ENCODE measurements at places on chromosomes 16 and 17.

DNA sequence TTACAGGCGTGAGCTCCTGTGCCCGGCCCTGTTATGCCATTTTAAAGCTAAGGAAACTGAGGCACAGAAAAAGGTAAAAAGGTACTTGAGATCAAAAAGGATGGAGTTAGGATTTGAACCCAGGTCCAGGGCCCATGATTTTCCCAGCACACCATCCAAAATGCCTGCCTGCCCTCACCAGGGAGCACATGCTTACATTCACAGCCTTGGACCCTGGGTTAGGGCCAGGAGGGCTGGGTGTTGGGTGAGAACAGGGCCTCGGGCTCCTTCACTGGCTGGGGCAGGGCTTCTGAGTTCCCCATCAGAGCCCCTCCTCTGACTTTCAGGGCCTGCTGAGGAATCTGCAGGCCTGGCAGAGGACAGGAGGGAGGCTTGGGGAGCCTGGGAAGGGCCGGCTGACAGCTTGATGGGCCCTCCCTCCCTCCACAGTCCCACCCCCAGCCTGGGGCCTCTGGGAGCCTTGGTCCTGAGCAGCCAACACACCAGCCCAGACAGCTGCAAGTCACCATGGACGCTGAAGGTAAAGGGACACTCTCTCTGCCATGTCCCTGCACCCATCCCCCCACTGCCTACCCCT, at the start of gene QPRT:
Gene QPRT, plus strand, starts transcription at position 490 of the 577 bp plus-strand sequence. Its CDS starts 18 bp downstream, at position 508.
- peak; percentile 62 for DNase-seq

DNA sequence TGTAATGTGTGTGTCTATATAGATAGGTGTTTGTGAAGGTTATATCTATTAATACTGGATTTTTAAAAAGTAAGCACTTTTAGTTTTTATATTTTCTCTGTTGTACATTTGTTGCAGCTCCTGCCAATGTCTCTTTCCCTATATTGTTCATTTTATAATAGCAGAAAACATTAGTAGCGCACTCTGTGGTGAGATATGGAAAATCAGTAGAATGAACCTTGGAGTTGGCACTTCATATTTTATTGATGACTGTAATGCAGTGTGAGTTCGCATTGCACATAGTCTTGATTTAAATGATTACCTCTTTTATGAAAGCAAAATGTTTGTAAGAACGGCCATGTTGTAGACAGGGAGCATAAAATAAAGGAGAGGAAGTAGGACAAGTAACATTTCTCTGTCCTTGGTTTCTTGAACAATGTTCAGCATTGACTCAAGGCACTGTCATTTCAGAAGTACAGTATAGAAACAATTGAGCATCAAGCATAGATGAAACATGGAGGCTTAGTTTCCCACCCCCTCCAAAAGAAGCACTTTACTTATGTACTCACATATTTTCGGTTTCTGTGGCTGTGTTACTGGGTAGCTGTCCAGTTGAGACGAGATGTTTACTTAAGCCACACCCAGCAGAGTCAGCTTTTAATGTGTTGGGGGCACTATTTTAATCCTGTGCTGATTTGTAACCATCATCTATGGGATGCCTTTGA, 74.0 kb downstream of the TANC2 start:
- peak; percentile 2 for DNase-seq

- DNase-seq: no peak
These were observed 189.4 kb downstream of the WWOX start for GRCh38 chr16:78288888-78289287.

DNA sequence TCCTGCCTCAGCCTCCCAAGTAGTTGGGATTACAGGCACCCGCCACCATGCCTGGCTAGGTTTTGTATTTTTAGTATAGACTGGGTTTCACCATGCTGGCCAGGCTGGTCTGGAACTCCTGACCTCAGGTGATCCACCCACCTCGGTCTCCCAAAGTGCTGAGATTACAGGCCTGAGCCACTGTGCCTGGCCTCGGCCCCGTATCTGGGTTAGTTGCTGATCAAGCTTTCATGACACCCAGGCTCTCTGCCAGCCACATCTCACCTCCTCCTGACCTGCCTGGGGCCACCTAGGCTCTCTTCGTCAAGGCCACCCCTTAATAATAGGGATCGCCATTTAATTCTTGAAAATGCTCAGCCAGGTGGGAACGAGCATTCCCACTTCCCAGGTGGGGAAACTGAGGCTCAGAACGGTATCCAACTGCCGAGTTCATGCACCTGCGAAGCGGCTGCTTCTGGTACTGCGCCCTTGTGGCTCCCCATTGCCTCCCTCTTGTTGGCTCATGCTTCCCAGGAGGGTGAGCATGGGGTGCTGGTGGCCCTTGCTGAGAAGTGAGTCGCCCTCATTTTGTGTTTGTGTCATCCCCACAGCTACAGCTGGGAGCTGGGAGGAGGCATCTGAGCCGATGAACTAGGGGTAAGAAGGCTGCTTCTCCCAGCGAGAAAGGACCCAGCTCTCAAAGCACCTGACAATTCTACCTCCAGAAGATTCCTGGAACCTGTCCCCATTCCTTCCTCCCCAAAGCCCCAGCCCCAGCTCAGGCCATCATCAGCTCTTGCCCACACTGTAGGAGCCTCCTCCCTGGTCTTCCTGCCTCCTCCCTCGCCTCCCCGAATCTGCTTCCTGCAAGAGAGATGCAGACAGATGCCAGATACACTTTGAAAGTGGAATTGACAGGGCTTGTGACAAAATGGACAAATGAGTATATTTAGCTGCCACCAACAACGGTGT, 17.3 kb upstream of the SNN start:
- DNase-seq: no peak

DNA sequence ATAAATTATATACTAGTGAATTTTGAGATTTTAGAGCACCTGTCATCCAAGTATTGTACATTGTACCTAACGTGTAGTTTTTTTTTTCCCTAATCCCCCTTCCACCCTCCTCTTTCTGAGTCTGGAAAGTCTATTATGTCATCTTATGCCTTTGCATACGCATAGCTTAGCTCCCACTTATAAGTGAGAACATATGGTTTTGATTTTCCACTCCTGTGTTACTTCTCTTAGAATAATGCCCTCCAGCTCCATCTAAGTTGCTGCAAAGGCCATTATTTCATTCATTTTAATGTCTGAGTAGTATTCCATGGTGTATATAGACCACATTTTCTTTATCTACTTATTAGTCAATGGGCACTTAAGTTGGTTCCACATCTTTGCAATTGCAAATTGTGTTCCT, 177.0 kb upstream of the C16orf82 start:
- no peak for DNase-seq

GRCh38 chr17:82216301-82217119, 3.9 kb upstream of the CCDC57 start:
- no peak for DNase-seq

GRCh38 chr17:71118039-71118438, 948.7 kb downstream of the KCNJ2 start:
- no peak for DNase-seq

GRCh38 chr17:8463099-8463498, 27.4 kb downstream of the NDEL1 start:
- DNase-seq: no peak

DNA sequence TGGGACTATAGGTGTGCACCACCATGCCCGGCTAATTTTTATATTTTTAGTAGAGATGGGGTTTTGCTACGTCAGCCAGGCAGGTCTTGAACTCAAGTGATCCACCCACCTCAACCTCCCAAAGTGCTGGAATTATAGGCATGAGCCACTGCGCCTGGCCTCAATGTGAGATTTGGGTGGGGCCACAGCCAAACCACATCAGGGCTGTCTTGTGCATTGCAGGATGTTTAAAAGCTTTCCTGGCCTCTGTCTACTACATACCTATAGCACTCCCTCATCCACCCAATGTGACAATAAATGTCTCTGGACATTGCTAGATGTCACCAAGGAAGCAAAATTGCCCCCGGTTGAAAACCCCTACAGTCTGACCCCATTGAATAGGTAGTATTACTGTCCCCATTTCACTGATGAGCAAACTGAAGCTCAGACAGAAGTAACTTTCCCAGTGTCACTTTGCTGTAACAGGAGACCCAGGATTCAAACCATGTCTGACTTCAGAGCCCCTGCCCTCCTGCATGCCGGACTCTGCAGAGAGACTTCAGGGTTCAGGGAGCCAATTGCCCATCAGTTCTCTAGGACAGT, 3.6 kb upstream of the MAP3K14 start:
- no peak for DNase-seq

DNA sequence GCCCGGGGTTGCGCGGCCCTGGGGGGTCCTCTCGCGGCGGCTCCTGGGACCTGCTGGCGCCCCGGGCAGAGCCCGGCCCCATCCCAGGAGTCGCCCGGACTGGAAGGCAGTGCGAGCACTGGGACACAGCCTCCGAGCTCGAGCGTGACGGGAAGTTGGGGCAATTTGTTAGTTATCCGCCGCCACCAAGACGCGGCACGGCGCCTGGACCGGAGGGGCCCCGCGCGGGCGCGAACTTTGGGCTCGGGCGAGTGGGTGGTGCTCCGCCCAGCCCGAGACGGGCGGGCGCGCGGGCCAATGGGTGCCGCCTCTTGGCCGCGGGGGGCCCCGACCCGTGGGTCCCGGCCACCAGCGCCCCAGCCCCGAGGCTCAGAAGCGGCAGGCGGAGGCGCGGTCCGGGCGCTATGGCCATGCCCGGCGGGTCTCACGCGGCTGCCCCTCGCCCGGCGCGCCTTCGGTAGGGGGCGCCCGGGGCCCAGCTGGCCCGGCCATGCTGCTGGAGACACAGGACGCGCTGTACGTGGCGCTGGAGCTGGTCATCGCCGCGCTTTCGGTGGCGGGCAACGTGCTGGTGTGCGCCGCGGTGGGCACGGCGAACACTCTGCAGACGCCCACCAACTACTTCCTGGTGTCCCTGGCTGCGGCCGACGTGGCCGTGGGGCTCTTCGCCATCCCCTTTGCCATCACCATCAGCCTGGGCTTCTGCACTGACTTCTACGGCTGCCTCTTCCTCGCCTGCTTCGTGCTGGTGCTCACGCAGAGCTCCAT, at the start of gene ADORA2B:
Gene ADORA2B, plus strand, starts transcription at position 372 of the 768 bp plus-strand sequence. Its CDS starts 119 bp downstream, at position 491.
- DNase-seq: peak; percentile 81

DNA sequence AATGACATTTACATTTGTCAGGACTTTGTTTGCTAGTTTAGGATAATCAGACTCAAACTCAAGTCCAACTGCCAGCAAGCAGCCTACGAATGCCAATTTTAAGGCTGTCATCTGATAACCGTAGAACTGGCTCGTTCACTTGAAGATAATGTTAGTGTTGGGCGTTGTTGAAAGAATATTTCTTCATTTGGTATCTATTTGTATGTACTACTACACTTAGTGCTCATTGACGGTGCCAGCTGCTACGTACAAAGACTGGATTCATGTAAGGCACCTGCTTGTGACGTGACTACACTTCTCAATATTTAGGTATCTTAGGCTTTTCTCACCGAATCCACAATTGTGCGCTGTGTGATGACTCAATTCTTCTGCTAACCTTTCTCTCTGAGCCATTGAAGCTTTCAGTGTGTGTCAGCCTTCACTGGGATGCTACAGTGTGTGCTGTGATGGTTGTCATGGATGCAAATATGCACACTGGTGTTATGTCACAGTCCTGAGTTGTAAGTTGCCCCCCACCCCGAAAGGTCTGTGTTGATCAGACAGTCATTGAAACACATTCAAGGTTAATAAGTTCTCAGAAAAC, 5.7 kb downstream of the ATP2C2 start:
- no peak for DNase-seq

GRCh38 chr16:86497551-86498021, 12.7 kb upstream of the FOXF1 start:
- no peak for DNase-seq

DNA sequence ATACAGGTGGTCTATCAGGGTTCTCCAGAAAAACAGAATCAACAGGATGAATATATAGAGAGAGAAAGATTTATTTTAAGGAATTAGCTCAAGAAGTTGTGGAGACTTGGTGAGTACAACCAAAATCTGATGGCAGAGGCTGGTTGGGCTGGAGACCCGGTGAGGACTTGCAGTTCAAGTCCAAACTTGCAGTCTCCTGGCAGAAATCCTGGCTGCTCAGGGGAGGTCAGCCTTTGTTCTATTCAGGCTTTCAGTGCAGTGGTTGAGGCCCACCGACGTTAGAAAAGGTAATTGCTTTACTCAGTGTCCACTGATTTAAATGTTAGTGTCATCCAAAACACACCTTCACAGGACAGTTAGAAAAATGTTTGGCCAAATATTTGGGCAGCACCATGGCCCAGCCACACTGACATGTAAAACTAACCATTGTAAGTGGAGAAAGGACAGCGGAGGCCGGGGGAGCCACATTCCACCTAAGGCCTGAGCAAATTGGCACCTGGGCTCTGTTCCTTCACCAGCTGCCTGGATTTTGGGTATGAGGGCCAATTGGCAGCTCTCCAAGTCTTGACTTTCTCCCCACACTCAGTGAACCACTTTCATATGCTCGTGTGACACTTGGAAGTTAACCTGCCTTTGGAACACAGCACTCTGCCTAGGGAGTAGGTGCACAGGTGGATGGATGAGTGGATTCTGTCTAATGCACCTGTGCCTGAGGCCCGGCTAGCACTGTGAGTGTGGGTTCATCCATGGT, 54.7 kb downstream of the CACNG5 start:
- no peak for DNase-seq

DNA sequence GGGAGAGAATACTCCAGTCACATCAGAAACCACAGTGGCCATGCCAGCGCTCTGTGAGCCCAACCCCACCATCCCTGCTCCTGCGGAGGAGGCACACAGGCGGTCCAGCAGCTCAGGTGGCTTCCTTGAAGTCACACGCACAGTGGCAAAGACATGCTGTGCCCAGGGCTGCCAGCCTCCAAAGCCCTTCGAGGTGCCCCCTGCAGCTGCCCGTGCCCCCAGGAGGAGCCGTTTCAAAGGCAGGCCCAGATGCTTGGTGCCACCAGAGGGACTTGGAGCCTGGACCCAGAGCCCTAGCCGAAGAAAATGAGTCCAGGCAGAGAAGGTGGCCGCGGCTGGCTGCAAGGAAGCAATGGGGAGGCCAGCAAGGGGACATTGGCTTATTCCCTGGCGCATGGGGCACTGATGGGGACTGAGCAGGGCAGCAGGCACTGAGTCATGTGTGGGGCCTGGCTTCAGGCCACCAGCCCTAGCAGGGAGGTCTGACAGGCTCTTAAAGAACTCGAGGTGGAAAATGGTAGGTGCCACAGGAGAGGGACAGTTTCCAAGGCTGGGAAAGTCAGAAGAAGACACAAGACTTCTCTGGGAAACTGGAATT, 17.2 kb upstream of the CACNG1 start:
- no peak for DNase-seq

GRCh38 chr16:27779641-27780164, 229.8 kb downstream of the KATNIP start:
- no peak for DNase-seq
